ENCODE measurements at places on chromosomes 5 and 9.
A peak's percentile ranks its signal among the peaks of the same experiment; 100 is the strongest.

DNA sequence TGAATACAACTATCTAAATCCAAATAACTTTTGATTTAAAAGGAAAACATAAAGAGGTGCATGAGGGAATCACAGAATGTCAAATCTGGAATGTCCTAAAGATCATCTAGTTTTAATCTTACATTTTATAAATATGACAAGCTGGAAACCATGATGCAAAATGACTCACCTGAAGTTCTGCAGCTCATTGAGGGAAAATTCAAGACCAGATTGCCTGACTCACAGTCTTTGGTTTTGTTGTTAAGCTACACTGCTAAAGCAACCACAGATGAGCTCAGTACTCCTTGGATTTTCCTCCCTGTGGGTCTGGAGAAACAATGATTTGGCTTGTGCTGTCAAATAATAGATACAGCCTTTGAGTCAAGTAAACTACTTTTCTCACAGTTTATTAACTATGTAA lies 19.1 kb upstream of the EDIL3 start:
- DNase-seq = no peak

DNA sequence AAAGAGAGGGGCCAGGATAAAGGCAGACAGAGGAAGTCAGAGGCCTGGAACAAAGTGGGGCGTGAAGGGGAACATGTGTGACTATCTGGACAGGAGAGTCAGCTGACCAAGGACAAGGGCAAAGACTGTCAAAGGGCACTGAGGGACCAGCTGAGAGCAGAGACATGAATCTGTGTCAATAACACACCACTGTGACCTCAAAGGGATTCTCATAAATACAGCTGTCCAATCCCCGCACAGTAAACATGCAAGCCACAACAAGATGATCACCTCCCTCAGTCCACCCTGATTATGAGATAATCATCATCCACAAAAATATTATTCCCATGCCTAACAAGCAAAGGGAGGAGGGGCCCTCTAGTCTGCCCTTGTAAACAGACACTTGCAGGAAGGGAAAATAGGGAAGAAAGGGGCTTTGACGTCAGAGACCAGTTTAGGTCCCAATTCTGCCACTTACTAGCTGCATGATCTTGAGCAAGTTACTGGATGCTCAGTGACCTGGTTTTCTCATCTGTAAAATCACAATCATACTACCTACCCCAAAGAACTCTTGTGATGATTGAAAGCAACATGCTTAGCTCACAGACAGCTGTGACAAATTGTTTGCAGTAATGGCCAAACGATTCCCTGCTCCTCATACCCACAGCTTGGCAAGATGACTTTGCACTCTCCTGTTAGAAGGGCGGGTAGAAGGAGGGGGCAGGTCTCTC lies 41.8 kb downstream of the RAPGEF1 start:
- DNase-seq = no peak

GRCh38 chr5:81167544-81167943 lies 65.6 kb upstream of the CKMT2 start:
- DNase-seq = no peak

DNA sequence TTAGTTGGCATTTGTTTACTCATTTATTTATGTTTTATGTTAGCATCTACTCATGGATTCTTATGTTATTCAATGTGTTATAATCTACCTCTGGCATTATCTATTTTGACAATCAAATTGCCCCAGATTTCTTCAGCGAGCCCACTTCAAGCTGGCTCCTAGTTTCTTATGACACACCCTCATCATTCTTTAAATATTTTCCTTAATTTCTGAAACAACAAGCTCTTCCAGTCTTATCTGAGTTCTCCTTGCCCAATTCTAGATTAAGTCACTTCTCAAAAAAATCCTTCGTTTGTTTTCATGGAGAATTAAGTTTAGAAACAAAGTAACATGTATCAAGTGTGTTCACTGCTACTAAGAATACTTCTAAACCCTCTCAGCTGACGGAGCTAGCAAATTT lies 229.8 kb downstream of the SEMA5A start:
- no peak for DNase-seq

DNA sequence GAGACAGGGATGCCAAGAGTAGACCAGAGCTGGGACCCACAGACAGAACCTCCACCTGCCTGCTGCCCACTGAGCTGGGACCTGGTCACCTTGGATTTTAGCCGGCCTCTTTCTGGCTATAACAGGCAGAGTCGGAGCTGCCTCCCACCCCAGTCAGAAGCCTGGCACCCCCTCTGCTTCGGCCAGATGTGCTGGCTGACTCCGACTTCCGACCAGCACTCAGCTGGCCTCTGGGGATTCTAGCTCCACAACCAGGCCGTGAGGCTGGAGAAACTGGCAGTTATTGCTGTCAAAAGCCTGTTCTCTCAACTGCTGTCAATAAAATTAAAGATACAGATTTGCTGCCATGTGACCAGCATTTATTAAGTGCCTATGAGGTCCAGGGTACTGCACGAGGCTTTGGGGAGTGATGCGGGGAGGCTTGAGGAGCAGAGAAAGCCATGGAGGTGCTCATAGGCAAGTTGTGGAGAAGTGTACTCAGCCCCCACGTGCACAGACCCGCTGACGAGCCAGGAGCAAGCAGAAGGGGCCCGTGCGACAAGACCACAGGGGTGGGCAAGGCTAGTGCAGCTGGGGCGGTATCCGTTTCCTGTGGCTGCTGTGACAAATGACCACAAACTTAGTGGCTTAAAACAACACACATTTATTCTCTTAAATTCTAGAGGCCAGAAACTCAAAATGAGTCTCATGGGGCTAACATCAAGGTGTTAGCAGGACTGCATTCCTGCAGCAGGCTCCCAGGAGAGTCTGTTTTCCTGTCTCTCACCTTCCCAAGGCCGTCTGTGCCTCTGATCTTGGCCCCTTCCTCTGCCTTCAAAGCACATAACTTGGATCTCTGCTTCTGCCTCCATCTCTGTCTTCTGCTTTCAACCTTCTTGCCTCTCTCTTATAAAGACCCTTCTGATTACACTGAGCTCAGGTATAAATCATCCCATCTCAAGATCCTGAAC lies 13.1 kb downstream of the GFI1B start:
- DNase-seq = no peak

- DNase-seq = peak; percentile 34
Observed at GRCh38 chr9:134205672-134206310, 41.4 kb upstream of the RNU6ATAC start.

DNA sequence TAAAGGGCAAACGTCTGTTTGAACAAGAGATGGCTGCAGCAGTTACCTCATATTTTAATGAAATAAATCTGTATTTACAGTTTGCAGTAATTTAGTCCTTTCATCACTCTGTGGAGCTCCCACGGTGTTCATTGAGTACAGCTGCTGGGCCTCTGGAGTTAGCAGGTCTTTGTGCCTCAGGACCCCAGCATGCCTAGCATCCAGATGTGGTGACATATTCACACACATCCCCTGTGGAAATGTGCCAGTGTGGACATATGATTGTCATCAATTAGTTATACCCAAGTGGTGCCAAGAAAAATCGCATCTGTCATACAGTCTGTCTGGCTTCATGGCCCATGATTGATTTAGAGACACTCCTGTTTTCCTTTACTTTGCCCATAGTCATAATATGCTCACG lies 77.3 kb downstream of the NNT start:
- no peak for DNase-seq

- DNase-seq = no peak
Observed at GRCh38 chr5:5793242-5794117, 371.0 kb downstream of the ICE1 start.

DNA sequence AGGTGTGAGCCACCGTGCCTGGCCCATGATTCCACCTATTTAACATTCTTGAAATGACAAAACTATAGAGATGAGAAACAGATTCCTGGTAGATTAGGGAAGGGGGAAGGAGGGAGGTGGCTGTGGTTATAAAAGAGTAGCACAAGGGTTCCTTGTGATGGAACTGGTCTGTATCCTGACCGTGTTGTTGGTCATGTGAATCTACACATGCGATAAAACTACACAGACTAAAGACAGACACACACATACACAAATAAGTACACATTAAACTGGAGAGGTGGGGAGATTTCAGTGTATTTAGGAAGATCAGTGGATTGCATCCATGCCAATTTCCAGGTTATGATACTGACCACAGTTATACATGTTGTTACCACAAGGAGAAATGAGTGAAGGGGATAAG lies 60.9 kb downstream of the RNF130 start:
- no peak for DNase-seq

DNA sequence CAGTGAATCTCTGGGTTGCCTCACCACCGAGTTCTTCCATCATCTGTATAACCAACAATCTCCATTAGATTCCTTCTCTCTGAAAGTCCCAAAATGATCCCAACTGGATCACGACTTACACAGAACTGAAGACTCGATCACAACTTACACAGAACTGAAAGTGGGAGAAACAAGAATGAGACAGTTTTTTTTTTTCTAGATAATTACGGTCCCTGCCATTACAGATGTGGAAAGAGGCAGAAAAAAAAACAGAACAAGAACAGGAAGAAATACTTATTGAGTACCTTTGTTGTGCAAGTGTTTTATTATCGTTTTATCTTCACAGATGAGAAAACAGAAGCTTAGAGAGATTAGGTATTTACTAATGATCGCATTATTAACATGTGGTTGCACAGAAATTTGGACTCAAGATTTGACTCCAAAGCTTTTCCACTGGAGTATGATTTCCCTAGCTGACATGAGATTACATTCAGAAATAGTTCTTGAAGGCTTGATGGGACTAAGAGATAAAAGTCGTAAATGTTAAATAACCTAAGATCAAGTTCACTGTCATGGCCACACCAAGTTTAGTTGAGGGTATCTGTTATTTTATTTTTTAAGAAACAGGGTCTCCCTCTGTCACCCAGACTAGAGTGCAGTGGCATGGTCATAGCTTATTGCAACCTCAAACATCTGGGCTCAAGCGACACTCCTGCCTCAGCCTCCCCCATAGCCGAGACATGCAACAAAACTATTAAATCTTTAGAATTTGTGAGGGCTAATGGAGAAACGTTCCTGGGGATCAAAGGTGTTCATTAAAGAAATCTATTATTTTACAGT lies 8.9 kb downstream of the PLK2 start:
- no peak for DNase-seq

DNA sequence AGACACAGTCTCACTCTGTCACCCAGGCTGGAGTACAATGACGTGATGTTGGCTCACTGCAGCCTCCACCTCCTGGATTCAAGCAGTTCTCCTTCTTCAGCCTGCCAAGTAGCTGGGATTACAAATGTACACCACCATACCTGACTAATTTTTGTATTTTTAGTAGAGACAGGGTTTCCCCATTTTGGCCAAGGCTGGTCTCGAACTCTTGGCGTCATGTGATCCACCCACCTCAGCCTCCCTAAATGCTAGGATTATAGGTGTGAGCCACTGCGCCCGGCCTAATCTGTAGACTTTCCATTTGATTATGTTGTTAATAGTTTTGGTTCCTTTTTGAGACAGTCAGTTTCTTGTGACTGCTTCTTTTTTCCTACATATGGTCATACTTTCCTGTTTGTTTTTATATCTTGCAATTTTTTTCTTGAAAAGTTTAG lies 31.0 kb downstream of the MTREX start:
- no peak for DNase-seq

DNA sequence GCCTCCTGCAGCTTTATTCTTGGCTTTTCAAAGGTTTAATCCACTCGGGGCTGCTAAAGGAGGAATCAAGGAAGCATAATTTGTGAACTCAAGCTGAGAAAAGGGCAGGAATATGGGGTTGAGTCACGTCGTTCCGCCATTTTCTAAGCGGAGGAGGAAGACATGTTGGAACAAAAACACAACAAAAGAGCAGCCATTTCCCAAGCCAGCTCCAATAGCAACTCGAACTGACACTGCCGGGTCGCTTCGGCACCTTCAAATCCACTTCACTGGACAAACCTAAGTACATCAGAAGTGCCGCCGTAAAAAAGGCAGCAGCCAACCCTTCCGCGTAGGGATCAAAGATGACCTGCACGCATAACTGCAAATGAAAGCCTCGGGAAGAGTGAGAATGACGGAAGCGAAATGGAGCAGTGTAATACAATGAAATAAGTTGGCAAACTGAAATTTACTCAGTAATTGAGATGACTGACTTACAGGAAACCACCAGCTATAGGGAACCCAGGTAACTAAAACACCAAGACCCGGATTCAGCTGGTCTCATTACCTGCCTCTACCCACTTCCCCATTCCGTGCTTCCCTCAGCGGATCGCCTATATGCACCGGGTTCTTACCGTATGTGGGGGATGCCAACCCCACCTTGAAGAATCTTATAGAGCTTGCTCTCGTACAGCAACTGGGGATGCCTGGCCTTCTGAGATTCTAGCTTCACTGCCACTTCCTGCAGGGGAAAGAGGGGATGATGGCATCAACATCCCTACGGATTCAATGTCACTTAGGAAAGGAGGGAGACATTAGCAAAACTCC lies 1.6 kb downstream of the CSNK1A1 start:
- DNase-seq = peak; percentile 70

Measured in NAMALWA (cell line).